Activated CD4-positive, alpha-beta T cell treated with anti-CD3 and anti-CD28 coated beads for 1 hour (primary cell): ENCODE measurements at places on chromosomes 16 and 17.

DNA sequence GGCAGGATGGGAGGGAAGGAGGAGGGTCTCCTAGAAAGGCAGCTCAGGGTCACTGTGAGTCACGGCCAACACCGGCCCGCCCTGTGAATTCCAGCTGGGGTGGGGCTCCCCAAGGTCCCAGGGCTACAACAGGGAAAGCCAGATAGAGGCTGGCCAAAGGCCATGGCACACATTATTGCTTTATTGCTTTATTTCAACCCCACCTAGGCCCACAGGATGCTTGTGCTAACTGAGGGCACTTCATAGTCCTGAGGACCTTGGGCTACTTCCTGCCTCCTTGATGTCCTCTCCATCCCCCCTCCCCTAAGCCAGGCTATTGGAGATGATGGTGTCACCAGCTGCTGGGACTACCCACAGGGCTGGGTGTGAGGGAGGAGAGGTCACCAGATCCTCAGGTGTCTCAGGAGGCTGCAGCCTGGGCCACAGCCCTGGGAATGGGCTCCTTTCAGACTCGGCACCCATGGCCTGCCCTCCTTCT, 26.1 kb downstream of the LRRC75A start:
- no peak for DNase-seq

GRCh38 chr17:7883781-7884386, 4.7 kb upstream of the CHD3 start:
- no peak for DNase-seq

DNA sequence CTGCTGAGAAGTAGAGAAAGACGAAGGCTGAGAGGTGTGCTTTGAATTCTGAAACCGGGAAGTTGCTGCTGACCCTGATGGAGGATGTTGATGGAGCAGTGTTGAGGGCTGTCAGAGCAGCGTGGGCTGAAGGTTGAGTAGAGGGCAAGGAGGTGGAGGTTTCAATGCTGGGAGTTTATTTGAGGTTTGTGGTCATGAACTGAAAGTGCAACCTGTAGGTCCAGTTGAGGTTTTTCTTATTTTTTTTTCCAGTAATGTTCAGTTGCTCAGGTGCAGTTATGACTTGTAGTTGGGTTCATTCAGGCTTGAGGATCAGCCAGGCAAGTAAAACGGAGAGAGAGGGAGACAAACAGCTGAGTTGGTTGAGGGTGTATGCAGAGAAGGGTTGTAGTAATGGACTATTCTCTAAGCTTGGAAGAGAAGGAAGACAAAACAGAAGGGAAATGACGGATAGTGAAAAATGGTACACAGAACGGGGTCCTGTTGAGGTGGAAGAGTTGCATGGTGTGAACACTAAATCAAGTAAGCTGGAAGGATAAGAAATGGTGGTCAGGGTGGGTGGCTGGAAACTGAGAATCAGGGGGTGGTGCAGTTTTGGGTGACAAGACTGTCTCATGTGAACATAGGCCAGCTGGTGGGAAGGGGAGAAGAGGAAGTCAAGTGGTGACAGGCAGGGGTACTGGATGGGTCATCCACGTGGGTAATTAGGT, 8.7 kb upstream of the UBE2G1 start:
- no peak for DNase-seq

GRCh38 chr16:56789360-56789759, 59.4 kb downstream of the NUP93 start:
- DNase-seq: no peak

- DNase-seq: no peak
Observed at GRCh38 chr17:80941743-80942422, 49.8 kb upstream of the CHMP6 start.

DNA sequence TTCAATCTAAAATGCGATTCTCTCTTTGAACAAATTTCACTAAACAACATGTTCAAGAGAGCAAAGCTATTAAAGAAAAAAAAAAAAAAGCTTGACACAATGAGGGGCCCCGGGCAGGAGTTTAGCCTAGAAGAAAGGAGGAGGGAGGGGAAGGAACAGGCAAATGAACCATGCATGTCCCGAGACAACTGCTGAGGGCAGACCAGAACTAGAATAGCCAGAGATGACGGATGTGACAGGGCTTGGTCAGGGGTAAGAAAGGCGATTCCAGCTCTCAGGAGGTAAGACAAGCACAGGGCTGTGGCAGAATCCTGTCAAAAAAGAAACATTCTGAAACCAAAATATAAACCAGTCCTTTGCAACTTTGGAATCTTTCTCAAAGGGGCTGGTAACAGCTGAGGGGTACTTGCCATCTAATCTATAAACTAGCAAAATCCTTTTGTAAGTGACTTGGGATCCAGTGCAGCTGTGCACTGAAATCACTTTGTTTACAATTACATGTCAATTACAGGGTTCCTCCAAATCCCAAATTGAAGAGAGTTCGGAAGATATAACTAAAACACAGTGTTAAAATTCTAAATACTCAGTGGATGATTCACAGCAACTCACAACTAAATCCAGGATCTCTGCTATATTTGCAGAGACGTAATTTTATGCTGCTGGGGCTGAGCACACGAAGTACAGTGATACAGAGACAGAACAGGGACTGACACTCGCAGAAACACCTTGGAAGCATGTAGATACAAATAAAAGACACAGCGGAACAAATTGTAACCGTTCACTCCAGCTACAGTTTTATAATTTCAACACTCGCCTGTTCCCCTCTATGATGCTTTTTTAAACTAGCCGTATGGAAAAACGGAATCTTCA, 567.4 kb upstream of the ZFHX3 start:
- no peak for DNase-seq

- no peak for DNase-seq
Observed at GRCh38 chr17:49723423-49723822, 15.7 kb upstream of the SLC35B1 start.

- no peak for DNase-seq
Observed at GRCh38 chr16:78415669-78416068, 316.2 kb downstream of the WWOX start.

DNA sequence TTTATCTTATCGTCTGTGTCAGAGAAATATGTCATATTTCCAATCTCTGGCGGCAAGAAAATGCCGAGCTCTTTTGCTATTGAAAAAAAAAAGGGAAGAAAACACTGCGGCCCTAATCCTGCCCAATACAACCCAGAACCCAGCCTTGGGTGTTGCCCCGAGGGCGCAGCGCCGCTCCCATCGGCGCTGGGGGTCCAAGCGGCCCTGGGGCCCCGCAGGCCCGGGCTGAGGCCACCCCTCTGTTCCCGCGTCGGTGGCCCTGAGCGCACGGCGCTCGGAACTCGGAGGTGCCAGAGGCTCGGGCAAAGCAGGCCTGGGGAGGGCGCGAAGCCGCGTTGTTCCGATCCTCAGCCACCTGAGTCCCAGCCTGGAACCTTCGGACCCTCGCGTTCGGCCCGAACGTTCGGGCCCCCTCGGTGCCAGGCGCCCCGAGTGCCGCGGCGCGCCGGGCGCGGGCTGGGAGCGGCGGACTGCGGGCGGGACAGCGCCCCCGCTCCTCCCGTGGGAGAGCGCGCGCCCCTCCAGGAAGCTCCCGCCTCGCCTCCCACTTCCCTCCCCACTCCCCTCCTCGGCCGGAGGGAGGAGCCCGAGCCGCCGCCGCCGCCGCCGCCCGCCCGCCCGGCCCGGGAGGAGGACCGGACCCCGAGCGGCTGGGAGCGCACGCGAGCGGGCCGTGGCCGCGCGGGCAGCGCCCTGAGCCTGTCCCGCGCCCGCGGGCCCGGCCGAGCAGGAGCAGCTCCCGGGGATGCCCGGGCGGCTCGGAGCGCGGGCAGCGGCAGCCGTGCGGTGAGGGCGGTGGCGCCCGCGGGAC, at the start of gene CPNE2:
TSS of gene CPNE2 (plus strand) at position 609 of the 811 bp plus-strand sequence. CDS start 18,160 bp downstream, outside the sequence.
- no peak for DNase-seq

GRCh38 chr16:1561266-1561665, 27.8 kb downstream of the TMEM204 start:
- no peak for DNase-seq

DNA sequence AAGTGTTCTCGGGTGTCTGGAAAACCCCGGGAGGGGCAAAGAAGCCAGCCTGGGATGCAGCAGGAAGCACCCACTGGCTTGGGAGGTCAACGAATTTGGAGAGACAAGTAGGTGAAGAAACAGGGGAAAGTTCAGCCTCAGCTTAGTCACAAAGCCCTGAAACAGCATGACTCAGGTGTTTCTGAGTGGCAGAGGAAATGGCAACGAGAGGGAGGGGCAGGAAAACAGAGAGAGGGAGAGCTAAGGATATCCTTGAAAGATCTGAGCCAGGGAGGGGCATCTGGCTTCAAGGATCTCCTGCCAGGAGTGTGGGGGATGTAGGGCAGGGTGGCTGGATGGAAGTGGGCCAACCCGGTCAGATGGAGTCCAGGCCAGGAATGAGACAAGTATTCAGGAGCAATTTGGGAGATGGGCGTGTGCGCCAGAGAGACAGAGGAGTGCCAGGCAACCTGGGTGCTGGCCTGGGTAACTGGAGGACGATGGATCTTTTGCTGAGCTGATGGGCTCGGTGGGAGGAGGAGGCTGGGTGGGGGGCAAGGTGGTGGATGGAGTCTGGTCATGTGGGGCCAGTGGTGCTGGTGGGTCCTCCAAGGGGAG, 27.2 kb downstream of the ABCC3 start:
- DNase-seq: no peak

DNA sequence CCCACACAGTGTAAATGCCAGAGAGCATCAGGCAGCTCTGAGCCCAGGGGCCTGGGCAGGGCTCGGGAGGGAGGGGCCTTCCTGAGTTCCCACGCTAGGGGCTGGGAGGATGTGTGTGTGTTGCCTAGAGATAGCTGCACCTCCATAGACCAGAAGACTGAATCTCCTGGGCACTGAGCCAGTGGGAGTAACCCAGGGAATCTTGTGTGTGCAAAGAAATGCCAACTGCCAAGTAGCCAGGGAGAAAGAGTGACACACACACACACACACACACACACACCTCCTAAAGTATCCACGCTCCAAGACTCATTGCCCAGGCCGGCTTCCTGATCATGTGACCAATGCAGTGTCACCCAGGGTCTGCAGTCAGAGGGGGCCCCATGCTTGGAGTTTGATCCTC, 166.2 kb upstream of the RPL38 start:
- DNase-seq: no peak

DNA sequence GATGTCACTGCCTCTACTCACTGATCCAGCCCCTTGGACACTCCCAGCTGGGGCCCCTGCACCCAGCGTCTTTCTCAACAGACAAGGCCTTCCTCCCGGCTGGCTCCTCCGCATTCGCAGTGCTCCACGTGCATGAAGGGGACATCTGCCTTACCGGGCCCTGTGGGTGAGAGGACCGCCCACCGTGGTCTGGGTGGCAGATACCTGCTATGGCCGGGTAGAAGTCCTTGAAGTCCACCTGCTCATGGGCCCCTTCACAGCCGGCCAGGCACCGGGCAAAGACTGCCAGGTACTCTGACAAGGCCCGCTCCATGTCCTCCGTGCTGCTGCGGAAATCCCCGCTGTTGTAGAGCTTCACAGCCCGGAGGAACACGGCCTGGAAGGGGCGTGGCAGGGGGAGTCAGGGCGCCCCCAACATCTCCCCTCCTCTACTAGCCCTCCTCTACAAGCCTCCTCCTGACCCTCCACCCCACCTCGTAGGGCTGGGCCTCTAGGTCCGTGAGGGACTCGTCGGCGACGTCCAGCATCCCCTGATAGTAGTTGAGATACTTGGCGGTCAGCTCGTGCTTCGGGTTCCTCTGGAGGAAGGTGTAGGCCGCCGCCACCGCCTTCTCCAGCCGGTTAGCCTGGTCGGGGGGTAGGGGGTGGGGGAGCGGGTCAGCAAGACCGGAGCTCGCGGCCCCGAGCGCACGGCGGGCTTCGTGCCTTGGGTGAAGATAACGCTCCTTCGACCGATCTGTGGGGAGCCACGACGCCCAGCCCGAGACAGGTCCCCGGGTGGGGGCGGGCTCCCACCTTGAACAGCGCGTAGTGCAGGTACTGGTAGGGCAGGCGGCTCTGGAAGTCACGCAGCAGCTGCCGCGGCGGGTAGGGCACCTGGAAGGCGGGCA, 845 bp downstream of the P3H4 start:
- no peak for DNase-seq

- DNase-seq: no peak
Observed at GRCh38 chr17:66643815-66644710, 190.9 kb upstream of the CACNG5 start.

- no peak for DNase-seq
Observed at GRCh38 chr17:6472517-6472916, 28.3 kb downstream of the PIMREG start.

DNA sequence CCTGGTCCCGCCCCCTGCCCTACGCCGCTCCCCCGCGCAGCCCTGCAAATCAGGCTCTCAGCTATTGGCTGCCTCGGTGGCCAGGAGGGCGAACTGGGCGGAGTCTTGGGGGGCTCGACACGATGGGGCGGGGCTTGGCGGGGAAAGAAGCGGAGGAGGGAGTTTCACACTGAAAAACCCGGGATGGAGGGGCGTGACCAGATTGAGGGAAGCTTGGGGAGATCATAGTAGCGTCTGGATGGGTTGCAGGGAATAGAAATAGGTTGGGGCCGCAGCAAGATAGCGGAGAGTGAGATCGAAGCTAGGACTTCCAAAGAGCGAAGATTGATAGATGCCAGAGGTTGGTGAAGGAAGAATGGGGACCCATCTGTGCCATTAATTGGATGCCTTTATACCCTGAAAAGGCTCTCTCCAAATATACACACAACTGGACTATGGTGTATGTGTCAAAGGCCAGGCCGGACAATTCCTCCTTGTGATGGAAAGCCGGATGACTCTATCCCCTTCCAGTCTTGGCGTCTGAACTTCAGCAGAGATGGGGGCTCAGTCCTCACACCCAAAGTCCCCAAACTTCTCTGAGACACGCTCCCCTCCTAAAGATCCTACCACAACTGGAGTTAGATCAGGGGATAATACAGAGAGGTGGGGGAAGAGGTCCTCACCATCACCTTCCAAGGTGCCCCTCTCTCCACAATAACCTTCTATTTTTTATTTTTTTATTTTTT, 376 bp upstream of the STAC2 start:
- no peak for DNase-seq

- DNase-seq: no peak
Observed at GRCh38 chr17:49676276-49676868, 1.5 kb downstream of the SPOP start.

DNA sequence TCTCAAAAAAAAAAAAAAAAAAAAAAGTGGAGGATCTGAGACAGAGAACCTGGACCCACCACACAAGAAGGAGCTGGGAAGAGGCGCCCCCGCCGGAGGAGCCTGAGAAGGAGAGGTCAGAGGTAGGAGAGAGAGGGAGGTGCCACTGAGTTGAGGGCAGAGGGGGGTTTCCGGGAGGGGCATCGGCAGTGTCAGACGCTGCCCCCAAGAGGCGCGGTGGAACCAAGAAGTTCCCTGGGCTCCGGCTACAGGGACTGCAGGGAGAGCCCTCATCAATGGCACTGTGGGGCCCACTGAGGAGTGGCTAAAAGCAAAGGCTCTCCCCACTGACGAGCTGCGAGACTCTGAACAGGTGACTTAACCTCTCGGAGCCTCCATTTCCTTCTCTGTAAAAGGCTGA, 4.2 kb downstream of the CCDC42 start:
- peak; percentile 34 for DNase-seq

GRCh38 chr16:3681206-3681605, 26.7 kb downstream of the DNASE1 start:
- no peak for DNase-seq

DNA sequence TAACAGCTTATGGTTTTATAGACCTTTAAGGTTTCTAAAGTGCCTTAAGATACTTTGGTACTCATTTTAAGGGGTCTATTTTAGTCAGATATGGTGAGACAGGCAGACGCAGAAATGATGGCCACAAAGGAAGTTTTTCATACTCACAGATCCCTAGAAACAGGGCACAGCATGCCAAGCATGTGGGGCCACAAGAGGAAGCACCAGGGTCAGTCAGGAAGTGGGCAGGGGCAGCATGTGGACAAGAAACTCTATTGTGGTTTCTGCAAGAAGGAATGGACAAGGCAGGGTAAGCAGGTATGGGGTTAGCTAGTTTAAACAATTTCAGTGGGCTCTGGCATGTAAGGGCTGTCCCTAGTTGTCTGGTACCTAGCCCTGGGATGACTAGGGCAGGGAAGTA, 8.5 kb downstream of the EFCAB3 start:
- DNase-seq: no peak
